ENCODE measurements at places on chromosomes 11 and 22.

GRCh38 chr11:115193914-115194801 is 310.1 kb downstream of the CADM1 start:
- DNase-seq, result no peak

GRCh38 chr11:2836315-2837095 is 49.1 kb downstream of the CDKN1C start:
- no peak for DNase-seq

DNA sequence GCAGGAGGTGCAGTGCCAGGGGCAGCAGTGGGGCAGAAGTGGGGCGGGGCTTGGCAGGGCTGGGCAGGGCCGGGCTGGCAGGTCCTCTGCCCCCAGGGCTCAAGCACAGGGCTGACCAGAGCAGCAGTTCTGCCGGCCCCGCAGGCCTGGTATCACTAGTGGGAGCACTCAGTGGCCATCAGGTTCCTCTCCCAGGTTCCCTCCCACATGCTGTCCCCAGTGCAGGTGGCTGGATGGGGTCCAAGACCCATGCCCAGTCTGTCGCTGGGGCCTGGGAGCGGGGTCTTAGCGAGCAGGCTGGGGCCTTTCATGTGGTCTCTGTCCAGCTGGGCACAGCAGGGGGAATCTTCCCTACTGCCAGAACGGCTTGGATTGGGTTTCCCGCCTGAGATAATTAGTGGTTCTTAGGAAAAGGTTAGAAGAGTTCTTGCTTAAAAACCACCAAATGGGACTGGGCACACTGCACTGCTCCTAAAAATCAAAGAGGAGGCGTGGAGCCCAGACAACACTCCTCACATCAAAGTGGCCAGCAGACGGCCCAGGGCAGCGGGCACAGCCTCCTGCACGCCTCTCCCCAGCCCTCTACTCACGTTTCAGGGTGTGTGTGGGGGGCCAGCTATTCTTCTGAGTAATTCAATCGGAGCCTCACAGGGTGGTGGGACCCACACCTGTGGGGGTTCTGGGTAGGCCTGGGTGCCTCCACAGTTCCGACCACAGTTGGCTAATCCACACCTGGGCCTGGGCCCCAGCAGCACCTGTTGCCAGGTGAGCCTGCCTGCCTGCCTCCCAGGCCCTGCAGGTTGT is 45.6 kb downstream of the TPCN2 start:
- no peak for DNase-seq

DNA sequence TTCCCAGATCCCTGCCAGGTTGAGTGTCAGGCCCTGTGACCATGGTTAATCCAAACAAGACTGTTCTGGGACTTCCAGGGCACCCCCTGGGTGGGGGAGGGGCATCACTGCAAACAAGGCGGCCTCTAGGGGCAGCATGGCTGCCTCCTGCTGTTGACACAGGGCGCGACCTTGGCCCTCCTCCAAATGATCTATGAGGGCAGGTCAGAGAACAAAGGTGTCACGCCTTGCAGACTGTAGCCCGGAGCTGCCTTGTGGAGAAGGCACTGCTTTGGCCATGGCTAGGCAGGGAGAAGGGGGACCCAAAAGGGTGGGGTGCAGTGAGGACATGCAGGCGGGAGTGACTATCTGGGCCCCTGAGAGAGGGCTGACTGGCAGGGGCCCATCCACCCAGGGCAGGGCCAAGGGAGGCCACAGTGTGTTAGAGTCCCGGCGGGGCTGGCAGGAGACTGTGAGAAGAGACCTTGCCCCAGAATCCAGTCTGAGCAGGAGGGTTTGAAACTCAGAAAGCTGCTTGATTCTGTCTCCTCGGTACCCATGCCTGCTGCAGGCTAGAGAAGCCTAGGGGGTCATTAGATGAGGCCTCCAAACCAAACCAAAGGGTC is 35.6 kb downstream of the KCNC1 start:
- no peak for DNase-seq

DNA sequence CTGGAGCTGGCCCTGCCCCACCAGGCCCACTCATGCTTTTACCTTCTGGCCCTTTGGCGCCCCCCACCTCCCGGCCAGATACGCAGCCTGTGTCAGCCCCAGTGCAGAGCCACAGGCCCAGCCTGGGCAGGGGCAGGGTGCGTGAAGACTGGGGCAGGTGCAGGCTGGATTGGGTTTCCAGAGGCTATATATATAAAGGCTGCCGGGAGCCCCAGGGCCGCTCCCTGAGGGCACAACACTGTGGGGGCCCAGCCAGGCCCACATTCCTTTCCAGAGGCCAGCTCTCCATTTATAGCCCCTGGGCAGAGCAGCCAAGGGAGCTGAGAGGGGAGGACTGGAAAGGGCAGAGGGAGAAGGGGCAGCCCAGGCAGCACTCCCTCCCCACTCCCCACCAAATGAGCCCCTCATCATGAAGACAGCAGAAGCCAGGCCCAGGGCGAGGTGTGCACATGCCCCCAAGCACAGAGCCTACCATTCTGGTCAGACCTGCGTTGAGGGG is 5.0 kb upstream of the MYOD1 start:
- peak; percentile 46 for DNase-seq

DNA sequence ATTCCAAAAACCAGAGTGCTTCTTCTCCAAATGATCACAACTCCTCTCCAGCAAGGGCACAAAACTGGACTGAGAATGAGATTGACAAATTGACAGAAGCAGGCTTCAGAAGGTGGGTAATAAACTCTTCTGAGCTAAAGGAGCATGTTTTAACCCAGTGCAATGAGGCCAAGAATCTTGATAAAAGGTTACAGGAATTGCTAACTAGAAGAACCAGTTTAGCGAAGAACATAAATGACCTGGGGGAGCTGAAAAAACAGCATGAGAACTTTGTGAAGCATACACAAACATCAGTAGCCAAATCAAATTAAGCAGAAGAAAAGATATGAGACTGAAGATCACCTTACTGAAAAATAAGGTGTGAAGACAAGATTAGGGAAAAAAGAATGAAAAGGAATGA is 15.5 kb downstream of the OR52M1 start:
- DNase-seq, result no peak

- DNase-seq, result no peak
These were observed 7.6 kb upstream of the CTR9 start for GRCh38 chr11:10743354-10744000.

- no peak for DNase-seq
These were observed 22.1 kb upstream of the LMO1 start for GRCh38 chr11:8285796-8286195.

DNA sequence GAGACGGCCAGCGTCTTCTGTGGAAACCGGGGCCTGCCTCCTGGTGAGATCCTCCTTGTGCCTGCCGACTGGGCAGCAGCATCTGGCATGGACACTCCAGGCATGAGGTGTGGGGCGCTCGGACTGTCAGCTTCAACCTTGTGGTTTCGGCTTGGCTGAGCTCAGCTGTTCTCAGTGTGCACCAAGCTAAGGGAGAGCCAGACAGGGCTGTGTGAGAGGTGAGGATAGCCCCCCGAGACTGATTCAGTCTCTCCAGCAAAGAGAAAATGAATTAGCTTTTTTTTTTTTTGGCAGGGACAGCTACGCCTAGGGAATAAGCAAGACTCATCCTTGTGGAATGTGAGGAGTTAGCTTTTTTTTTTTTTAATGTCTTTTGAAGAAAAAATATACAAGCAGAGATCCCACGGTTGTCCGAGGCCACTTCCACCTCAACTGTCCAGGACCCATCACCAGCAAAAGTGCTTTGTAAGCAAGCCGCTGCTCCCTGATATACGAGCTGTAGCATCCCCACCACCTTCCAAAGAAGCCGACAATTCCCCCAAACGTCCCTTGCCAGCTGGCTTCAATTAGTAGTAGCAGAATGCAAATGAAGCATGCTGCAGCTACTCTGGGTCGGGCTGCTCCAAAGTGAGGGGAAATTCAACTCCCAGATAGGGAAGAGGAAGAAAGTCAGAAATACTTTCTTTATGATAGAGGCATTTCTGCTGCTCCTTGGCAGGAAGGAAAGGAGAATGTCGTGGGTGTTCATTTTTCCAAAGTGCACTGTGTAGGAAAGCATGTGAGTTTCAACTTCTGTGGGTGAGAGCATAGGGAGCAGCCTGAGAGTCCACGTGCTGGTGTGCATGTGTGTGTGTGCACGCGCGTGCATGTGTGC is 9.7 kb upstream of the THY1 start:
- no peak for DNase-seq

GRCh38 chr11:7830740-7831139 is 34.0 kb upstream of the OR5P2 start:
- no peak for DNase-seq

DNA sequence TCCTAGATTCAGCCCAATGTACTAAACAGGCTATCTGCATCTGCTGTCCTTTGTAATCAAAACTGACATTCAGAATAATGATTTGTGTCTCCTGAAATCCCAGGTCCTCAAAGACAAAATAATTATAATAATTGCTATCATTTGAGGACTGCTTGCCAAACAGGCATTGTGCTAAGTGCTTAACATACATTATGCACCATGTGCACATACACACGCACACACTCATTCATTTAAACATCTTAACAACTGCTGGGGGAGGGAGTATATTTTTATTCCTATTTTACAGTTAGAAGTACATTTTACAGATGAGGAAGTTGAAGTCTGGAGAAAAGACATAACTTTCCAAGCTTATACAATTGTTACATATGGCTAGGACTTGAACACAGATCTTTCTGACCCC is 308.0 kb upstream of the ZC3H12C start:
- DNase-seq, result no peak

GRCh38 chr11:69101115-69101791 is 52.5 kb downstream of the TPCN2 start:
- DNase-seq, result peak; percentile 74

DNA sequence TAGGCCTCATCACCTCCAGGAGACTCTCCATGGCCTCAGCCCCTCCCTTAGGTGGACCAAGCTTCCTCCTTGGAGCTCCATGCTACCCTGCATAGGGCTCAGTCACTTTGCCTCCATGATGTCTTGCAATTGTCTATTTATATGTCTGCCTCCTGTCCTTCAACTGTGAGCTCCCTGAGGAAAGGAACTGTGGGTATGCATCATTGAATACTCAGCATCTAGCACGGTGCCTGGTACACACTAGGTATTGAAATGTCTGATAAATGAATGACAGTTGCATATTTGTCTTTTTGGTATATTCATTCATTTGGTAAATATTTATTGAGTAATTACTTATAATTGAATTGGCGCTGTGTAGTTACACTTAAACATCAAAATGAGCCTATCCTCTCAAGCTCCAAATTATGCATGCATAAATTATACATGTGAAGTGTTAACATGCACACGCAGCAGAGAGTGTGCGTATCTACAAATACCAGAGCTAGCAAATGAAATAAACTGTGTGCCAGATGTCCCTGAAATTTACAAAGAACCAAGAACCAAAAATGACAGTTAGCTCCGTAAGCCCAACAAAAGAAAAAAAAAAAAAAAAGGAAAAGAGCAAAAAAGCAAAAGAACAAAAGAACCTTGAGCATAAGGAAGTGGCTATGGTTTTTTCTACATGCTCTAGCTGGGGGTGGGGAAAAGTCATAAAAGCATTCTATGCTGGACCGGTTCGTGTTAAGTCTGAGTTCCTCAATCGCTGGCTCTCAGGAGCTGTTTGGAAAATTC is 25.2 kb downstream of the GRAP2 start:
- no peak for DNase-seq

- DNase-seq, result no peak
These were observed 1.9 kb downstream of the SEC14L4 start for GRCh38 chr22:30503551-30503950.

DNA sequence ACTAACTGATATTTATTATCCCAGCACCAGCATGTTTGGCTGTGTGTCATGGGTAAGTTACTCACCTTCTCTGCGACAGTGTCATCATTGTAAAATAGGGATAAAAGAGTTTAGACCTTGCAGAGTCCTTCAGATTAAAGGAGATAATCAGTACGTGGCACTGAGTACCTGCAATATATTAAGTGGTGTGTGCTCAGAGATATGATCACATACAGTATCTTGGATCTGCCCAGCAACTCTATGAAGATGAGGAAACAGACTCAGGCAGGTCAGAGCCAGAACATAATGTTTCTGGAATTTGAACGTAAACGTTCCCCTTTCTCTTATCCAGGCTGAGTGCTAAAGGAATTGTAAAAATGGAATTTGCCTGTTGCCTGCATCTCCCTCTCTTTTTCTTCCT is 46.9 kb upstream of the ELF5 start:
- DNase-seq, result no peak

DNA sequence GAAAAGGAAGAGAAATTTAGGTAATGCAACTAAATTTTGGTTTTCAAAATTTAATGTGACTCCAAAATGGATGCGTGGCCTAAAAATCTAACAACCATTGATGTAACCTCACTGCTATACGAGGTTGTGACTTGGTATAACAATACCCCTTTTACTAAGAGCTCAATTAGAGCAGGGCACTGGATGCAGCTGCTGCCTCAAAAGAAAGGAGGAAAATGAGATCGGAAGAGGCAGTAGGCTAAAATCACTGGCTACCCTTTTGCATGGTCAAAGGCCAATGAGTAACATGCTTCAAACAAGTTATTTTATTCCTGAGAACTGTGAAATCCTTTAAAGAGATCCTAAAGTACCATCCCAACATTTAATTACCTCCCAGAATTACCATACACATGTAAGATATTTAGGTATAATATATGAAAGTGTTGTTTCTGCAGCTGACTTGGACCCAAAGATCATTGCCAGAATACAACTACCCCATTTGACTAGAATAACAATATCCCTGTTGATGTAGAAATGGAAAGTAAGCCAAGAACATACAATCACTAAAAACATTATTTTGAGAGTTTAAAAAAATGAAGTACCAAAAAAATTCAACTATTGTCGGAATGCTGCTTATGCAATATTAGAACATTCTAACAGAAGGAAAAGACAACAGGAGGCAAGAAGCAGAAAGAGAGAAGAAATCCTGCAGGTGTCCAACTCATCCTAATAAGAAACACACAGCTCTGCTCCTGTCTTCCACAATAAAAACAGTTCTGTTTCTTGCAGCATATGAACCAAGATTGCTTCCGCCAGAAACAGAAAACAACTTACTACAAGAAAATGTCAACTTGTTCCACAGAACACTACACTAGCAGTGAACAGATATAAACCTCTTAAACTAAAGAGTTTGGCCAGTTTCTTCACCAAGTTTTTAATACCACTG is 15.0 kb downstream of the SIK3 start:
- no peak for DNase-seq

- DNase-seq, result no peak
These were observed 810.0 kb downstream of the BRD1 start for GRCh38 chr22:49017482-49018329.

GRCh38 chr11:11628651-11629050 is 6.8 kb upstream of the GALNT18 start:
- no peak for DNase-seq

DNA sequence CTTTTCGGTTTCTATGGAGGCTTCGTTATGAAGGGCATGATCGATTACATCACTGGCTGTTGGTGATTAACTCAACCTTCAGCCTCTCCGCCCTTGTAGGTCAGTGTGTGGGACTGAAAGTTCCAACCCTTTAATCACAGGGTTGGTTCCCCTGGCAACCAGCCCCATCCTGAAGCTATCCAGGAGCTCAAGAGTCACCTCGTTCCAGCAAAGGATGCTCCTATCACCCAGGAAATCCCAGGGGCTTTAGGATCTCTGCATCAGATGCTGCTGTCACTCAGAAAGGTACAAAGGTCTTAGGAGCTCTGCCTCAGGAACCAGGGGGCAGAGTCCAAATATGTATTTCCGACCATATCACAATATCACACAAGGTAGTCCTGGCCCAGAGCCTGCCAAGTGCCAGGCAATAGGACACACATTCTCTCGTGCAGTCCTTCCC is 123.5 kb upstream of the PARVA start:
- DNase-seq, result no peak

GRCh38 chr22:37119872-37120271 is 10.4 kb upstream of the TMPRSS6 start:
- no peak for DNase-seq

- no peak for DNase-seq
These were observed 1.4 kb upstream of the KCNJ4 start for GRCh38 chr22:38456272-38456835.
